SJSA1 (cell line): ENCODE measurements at places on chromosomes 2 and 18. TPM values are rescaled to one million over a fixed set of nuclear protein-coding genes. Genes with fewer than 3 reads are reported as not detected.

GRCh38 chr2:64153811-64154210, 9.6 kb upstream of the PELI1 start:
- no peaks in the 10 kb centered on the region for H3K4me1 ChIP-seq
- peaks cover 5% of the 10 kb centered on the region; the same call in 1 of the 2 replicates for H3K27me3 ChIP-seq
- no peak overlapping the region for H3K4me3 ChIP-seq
- H3K27ac ChIP-seq: no peak overlapping the region
- H3K36me3 ChIP-seq: no peaks in the 10 kb centered on the region
- no peak for DNase-seq

NTSR2 gene
- not detected in 2 replicates for total RNA-seq

LGALSL gene
- 3.9 and 4.4 TPM in 2 replicates for total RNA-seq

- H3K4me1 ChIP-seq: no peaks in the 10 kb centered on the region
- no peak overlapping the region for H3K27ac ChIP-seq
- no peak for DNase-seq
- H3K36me3 ChIP-seq: no peaks in the 10 kb centered on the region
Observed at GRCh38 chr18:74430806-74431571, 26.1 kb downstream of the DIPK1C start.

- H3K4me1 ChIP-seq: no peaks in the 10 kb centered on the region
- DNase-seq: no peak
- H3K27me3 ChIP-seq: no peaks in the 10 kb centered on the region
- no peak overlapping the region for H3K4me3 ChIP-seq
Observed at GRCh38 chr18:78676622-78677482, 302.8 kb upstream of the SALL3 start.

KLHL29 gene
- total RNA-seq: 1.1 and 1.9 TPM in 2 replicates

GRCh38 chr2:177080746-177081284, 131.8 kb upstream of the HNRNPA3 start:
- no peak overlapping the region for H3K4me3 ChIP-seq
- no peak for DNase-seq
- no peak overlapping the region for H3K27ac ChIP-seq
- no peaks in the 10 kb centered on the region for H3K4me1 ChIP-seq
- H3K36me3 ChIP-seq: no peaks in the 10 kb centered on the region
- H3K27me3 ChIP-seq: no peaks in the 10 kb centered on the region

ALK gene
- not detected in 2 replicates for total RNA-seq

SLC4A5 gene
- total RNA-seq: 0.08 TPM in 1 of 2 replicates, not detected in the other

GRCh38 chr2:15939556-15939853, 845 bp upstream of the MYCN start:
- no peak for DNase-seq
- peaks cover 16% of the 10 kb centered on the region for H3K4me1 ChIP-seq
- peaks cover 49% of the 10 kb centered on the region for H3K27me3 ChIP-seq
- H3K4me3 ChIP-seq: peak overlapping the region; percentile 39

DNA sequence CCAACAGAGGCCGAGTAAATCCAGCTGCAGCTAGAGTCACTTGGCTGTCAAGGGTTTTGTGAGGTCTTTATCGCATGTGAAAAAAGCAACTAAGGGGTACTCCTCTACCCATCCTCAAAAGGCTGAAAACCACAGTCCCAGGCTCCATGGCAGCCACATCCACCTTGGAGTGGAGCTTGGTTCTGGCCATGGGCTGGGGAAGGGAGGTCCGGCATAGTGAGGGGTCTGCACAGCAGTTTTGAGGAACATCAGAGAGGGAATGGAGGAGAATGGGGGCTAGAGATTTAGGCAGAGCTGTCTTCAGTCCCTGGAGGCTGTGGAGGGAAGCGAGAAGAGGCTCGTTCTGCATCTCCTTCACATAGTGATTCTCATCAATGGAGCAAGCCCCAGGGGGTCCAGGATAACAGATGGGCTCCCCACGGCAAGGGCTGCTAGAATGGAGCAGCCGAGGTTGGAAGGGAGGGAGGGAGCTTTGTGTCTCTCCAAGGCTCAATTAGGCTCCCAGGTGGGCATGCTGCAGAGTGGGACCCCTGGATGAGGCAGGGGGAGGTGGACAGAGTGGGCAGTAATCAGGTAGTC, 21.0 kb downstream of the MROH2A start:
- no peak overlapping the region for H3K27ac ChIP-seq
- DNase-seq: no peak
- H3K4me1 ChIP-seq: no peaks in the 10 kb centered on the region
- no peak overlapping the region for H3K4me3 ChIP-seq

DNA sequence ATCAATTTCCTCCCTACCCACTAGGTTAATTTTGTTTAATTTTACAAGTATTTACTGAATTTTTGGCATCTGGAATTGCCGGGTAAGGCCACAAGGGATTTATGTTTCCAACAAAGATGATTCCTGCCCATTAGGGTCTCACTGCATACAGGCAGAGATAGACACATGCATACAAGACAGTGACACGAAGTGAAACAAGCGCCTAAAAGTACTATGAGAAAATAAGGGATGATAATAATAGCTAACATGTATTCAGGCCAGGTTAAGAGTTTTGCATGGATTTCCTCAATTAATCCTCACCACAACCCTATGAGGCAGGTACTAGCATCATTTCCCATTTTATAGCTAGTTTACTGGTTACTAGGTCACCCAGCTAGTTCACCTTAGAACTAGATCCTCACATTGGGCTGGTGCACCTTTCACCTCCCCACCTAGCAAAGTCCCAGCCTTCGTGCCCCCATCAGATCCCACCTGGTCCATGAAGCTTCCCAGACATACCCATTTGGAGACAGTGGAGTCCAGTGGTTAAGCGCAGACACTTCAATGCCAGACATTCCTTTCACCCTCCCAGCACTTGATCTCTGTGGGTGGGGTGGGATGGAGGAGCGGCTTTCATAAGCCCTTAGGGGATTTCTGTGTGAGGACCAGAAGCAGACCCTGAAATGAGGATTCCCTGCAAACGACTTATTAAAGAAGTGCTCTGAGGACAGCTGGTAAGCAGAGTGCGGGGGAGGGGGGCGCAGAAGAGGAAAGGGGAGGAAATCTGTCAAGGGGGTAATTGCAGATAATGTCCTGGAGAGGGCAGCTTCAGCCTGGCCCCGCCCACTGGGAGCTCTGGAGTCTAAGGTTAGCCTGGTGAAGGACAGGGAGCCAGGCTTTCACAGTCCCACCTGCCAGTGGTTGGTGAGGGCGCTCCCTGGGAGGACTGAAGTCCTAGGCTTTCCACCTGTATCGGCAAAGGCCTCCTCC, 5.8 kb upstream of the DGUOK start:
- H3K36me3 ChIP-seq: peaks cover 39% of the 10 kb centered on the region
- H3K27ac ChIP-seq: no peak overlapping the region
- H3K27me3 ChIP-seq: no peaks in the 10 kb centered on the region
- H3K4me1 ChIP-seq: no peaks in the 10 kb centered on the region; the same call in 1 of the 2 replicates
- peak; percentile 19 for DNase-seq

GRCh38 chr18:26656944-26657536, 108.7 kb upstream of the KCTD1 start:
- peak overlapping the region; percentile 50 for H3K4me3 ChIP-seq
- H3K27ac ChIP-seq: no peak overlapping the region
- peaks cover 11% of the 10 kb centered on the region for H3K4me1 ChIP-seq
- H3K27me3 ChIP-seq: peaks cover 66% of the 10 kb centered on the region

DNA sequence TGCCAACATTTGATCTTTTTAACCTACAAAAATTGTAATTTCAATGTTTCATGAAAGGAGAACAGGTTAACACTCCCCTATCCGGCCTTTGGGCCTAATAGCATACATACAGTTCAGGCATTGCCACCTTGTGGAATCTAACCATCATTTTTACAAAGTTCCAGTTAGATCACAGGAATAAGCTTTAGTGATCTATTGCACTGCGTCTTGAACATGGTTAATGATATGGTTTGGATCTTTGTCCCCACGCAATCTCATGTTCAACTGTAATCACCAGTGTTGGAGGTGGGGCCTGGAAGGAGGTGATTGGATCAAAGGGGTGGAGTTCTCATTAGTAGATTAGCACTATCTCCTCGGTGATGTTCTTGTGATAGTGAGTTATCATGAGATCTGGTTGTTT, 58.2 kb upstream of the NEUROD1 start:
- H3K27me3 ChIP-seq: no peaks in the 10 kb centered on the region
- H3K27ac ChIP-seq: no peak overlapping the region
- peaks cover 8% of the 10 kb centered on the region; the same call in 1 of the 2 replicates for H3K4me1 ChIP-seq

HRH4 gene
- not detected in 2 replicates for total RNA-seq

TGIF1 gene
- total RNA-seq: 37.5 and 41.9 TPM in 2 replicates

DNA sequence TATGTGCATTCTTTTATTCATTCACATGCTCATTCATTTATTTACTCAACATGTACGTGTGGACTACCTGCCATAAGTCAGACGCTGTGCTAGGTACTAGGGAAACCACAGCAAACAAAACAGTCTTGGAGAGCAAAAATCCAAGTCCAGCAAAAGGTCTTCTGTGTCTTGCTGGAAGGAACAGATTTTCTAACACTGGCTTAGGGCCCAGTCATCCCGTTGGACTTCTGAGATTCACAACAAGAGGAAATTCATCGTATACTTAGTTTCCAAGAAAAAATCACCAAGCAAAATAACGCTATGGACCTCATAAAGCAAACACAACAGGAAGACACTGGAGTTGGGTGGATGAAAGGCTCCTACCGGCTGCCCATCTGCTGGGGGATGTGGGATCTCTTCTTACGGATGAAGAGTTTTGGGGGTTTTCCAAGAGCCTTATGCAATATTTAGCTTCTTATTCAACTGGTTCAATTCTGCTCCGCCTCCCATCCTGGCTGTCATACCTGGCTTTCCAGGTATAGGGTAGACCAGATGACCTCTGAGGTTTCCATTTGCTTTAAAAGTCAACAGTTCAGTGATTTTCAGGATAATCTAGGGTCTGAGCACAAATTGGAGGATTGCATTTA, 262.7 kb downstream of the HAUS1 start:
- H3K27ac ChIP-seq: no peak overlapping the region
- H3K4me1 ChIP-seq: no peaks in the 10 kb centered on the region
- DNase-seq: no peak
- H3K27me3 ChIP-seq: no peaks in the 10 kb centered on the region
- H3K36me3 ChIP-seq: no peaks in the 10 kb centered on the region

- no peaks in the 10 kb centered on the region for H3K36me3 ChIP-seq
- DNase-seq: no peak
- H3K27ac ChIP-seq: no peak overlapping the region
- H3K4me1 ChIP-seq: no peaks in the 10 kb centered on the region
- peaks cover 28% of the 10 kb centered on the region for H3K27me3 ChIP-seq
- no peak overlapping the region for H3K4me3 ChIP-seq
Observed at GRCh38 chr2:30770816-30771576, 36.2 kb downstream of the CAPN13 start.

DNA sequence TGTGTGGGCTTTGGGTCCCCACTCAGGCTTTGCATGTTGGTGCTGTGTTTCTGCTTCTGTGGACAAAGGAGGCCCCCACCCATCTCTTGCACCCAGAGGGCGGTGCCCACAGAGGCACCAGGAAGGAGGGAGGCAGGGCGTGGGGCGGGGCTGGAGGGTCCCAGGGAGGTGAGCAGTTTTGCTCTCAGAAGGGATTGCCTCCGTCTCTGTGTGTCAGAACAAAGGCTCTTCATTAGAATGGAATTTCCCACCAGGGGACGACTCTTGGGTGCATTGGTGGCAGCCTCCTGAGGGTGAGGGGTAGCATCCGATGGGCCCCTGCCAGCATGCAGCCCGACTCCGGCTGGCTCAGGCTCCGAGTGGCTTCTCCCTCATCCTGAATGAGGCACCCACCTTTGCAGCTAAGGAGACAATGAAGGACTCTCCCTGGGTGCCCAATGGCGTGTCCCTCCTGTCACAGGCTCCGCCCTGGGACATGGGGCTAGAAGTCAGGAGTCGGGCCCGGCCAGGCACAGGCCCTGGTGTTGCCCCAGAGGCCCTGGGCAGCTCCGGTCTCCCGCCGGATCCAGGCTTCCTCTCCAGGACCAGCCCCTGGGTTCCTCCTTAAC, 7.0 kb upstream of the ERFE start:
- H3K36me3 ChIP-seq: no peaks in the 10 kb centered on the region
- H3K4me1 ChIP-seq: no peaks in the 10 kb centered on the region
- no peak overlapping the region for H3K27ac ChIP-seq
- no peak for DNase-seq

C2orf80 gene
- not detected in 2 replicates for total RNA-seq

GRCh38 chr2:223601932-223602666, at the start of gene SCG2:
TSS of gene SCG2 (minus strand) at chr2:223602361. CDS start at chr2:223599282, 3,079 bp downstream.
- no peak within 1 kb of the TSS for H3K27ac ChIP-seq
- H3K36me3 ChIP-seq: no peaks in the 10 kb centered on the region
- H3K4me3 ChIP-seq: no peak within 1 kb of the TSS
- no peaks in the 10 kb centered on the region for H3K27me3 ChIP-seq
- DNase-seq: peak; percentile 85
- peaks cover 19% of the 10 kb centered on the region for H3K4me1 ChIP-seq

- no peaks in the 10 kb centered on the region for H3K27me3 ChIP-seq
- H3K27ac ChIP-seq: no peak overlapping the region
- no peak for DNase-seq
- no peaks in the 10 kb centered on the region for H3K4me1 ChIP-seq
Observed at GRCh38 chr18:36901277-36901701, 72.4 kb downstream of the KIAA1328 start.

- no peaks in the 10 kb centered on the region; the same call in 1 of the 2 replicates for H3K27me3 ChIP-seq
- H3K4me3 ChIP-seq: no peak overlapping the region
- H3K27ac ChIP-seq: no peak overlapping the region
- H3K4me1 ChIP-seq: no peaks in the 10 kb centered on the region
Observed at GRCh38 chr2:209321076-209321475, 102.8 kb upstream of the MAP2 start.

DNA sequence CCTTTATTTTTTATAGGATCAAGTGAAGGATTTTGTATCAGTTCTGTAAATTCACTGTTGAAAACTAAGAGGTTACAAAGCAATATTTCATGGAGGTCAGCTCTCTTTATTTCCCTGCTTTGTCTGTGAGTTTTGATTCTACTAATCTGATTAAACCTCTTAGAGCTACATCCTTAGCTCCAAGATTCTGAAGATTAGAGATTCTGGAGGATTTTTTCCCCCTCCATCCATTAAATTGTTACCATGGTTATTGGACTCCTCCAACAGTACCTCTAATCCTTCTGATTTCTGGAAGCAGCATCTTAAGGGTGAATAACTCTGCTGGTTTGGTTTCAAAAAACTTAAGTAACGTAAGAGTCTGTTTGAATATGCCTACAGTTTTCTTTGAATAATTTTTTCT, 110.0 kb downstream of the TANC1 start:
- no peak for DNase-seq
- H3K4me1 ChIP-seq: peaks cover 32% of the 10 kb centered on the region
- H3K27ac ChIP-seq: no peak overlapping the region
- H3K27me3 ChIP-seq: no peaks in the 10 kb centered on the region
- no peaks in the 10 kb centered on the region for H3K36me3 ChIP-seq
- H3K4me3 ChIP-seq: no peak overlapping the region

C2orf92 gene
- total RNA-seq: 0.24 TPM in 1 of 2 replicates, not detected in the other

TCF23 gene
- not detected in 2 replicates for total RNA-seq

DNA sequence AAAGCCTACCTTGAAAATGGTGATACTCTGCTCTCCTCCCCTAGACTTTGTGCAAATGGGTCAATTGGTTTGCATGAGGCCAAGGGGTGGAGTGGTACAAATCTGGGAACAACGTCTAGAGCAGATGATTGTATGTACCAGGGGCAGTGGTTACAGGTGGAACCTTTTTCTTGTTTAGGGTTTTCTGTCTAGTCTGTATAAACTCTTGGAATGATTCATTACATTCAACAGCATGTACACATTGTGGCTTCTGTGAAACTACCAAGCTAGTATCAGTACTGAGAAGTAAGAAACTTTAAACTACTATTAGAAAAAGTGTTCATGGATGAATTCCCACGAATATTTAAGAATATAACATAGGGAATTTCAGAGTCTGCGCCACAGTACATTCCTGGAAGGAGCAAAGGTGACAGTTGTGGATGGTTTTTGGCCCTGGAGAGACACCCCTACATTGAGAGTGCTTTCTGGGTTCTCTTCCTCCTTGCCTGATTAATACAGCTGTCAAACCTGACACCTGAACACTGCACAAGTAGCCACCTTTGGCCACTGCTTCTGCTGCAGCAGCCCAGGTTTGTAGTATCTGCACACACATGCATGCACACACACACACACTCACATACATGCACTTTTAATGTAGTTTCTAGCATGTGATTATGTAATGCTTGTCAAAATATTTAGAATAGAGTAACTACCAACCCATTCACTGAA, 30.0 kb downstream of the CFAP221 start:
- 0 out of 2 replicates have a peak, but pooled peaks cover 4% of the 10 kb centered on the region for H3K27me3 ChIP-seq
- no peaks in the 10 kb centered on the region for H3K4me1 ChIP-seq
- DNase-seq: no peak
